NCI-H1105 treated with DMSO at 0.1 percent for 48 hours (cell line): ENCODE measurements at places on chromosomes 13 and 19.

GRCh38 chr19:15563325-15563794 is 51.7 kb upstream of the CYP4F8 start:
- peak; percentile 30 for DNase-seq

DNA sequence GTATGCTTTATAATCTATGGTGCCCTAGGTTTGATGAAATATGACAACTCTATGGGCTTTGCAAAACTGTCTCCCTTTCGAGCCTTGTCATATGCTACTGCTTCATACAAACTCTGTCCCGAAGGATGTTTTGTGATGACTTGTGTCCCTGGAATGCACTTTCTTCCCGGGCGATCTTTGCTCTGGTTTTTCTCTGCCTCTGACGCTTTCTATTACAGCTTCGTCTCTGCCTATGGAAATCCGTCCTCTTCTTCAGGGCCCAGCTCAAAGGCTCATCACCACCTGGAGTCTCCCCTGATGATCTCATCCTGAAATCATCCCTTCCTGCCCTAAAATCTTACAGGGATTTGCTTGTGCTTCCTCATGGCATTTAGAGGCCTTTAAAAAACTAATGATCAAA is 191.5 kb upstream of the KL start:
- DNase-seq = no peak

- no peak for DNase-seq
Measured at GRCh38 chr19:48122421-48122820, 11.8 kb upstream of the PLA2G4C start.

GRCh38 chr13:66159511-66159910 is 1070.6 kb downstream of the PCDH9 start:
- no peak for DNase-seq

GRCh38 chr19:48192750-48193149 is 22.3 kb downstream of the ZSWIM9 start:
- DNase-seq = no peak

DNA sequence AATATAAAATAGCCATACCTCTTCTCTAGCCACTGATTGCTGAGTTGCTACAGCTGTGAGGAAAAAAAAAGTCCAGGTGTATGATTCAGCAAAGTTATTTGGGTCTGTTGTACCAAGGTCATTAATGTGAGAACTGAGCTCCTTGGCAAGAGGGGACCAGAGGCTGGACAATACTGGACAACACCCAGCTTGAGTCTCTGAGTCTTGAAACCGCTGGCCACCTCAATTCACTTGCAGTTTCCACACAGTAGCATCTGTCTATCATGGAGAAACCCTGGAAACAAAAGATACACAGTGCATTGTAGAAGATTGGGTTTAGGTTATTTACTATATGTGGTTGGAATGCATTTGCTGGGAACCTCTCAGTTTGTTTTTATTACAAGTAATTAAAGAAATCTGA is 60.4 kb downstream of the WDFY2 start:
- DNase-seq = no peak

DNA sequence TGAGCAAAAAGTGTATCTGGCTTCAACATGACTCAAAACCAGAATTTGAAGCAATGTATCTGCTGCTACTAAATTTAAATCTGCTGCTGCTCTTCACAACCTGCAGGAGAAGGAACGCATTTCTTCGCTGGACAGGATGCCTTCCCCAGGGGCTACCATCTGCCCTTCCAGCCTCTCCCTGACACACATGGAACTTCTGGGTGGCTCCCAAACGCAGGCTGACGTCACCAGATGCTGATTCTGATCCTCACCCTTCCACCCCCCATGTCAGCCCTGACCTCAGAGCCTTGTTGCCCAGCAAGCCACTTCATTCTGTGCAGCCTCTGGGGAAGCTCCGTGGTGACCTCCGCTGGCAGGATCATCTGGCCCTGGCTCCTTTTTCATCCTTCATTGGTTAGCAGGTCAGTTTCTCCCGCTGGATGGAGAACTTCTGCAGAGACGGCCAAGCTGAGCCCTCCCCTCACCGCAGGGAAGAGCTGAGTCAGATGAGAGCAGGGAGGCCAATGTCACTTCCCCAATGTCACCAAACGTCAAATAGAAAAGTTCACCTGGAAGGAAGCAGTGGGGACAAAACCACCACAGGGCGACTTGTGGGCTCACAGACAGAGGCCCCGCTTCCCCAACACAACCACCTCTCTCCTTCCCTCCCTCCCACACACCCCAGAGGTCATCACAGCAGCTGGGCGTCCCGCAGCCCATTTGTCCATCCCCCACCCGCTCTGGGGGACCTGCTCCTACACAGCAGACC is 14.0 kb upstream of the RAB20 start:
- DNase-seq = no peak

- peak; percentile 2 for DNase-seq
Measured at GRCh38 chr13:90968166-90968904, 379.2 kb upstream of the MIR17HG start.

DNA sequence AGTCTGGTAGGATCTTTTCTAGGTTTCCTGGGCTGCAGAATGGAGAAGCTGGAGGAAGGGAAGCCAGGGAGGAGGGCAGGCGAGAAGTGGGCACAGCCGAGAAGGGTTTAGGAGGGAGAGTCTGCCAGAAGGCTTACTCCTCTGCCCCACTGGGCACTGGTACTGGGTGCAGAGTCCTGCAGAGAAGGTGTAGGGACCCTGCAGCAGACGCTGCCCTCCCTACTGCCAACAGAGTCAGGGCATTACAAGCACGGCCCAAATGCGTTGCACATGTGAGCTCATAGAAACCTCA is 726 bp upstream of the PEPD start:
- no peak for DNase-seq

GRCh38 chr13:24293746-24294145 is 15.6 kb upstream of the C1QTNF9 start:
- no peak for DNase-seq

DNA sequence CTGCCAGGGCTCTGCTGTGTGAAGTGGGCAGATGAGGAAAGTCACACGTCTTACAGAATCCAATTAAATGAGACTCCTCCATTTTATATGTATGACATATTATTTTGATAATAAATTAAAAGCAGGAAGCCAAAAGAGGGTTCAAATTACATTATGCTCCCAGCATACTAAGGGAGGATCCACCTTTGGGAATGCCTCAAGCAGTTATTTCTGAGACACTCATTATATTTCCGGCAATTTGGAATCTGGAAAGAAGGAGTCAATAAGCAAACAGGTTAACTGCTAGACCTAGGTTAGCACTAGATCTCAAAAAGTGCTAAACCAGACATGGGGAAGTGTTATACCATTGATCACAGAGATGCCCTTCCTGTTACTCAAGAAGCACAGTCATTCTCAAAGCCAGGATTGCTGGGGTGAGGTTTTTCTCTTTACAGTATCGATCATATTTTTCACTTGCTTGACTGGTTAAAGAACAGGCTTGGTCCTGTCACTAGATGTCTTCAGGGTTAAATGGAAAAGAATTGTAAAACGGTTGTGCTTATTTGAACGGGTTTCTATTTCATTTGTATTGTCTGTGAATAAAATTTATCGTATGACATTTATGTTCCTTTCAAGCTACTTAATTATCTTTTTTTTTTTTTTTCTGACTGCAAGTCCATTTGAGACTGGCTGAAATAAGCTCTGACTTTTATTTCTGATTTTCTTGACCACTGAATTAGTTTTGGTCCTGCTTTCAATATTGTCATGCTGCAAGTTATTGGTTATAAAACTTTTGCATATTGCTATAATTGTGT is 523.2 kb downstream of the KLF12 start:
- DNase-seq = no peak

GRCh38 chr19:47626238-47626637 is 17.3 kb downstream of the BICRA start:
- no peak for DNase-seq

DNA sequence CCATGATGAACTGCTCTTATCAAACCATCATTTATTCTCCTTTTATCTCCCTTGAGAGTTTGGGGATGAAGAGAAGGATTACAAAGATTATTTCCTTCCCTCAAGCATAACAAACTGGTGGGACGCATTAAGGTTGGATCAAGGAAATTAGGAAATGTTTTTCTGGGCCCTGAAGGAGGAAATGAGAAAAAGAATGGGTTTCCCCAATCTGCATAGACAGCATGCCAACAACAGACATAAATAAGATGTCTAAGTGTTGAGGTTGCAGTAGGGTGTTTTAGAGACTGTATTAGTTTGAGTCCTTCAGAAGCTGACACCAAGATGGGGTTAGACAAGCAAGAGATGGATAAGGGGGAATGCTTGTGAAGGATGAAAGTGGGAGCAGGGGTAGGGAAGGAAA is 7.3 kb downstream of the EPSTI1 start:
- DNase-seq = no peak

DNA sequence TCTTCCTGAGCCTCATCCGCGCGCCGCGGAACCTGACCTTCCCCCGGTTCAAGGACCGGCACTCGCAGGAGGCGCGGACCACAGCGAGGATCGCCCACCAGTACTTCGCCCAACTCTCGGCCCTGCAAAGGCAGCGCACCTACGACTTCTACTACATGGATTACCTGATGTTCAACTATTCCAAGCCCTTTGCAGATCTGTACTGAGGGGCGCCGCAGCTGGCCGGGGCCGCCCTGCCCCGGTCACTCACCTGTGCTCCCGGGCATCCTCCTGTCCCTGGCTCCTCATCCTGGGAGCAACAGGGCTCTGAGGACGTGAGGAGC is 23.9 kb upstream of the KCTD15 start:
- DNase-seq = no peak

DNA sequence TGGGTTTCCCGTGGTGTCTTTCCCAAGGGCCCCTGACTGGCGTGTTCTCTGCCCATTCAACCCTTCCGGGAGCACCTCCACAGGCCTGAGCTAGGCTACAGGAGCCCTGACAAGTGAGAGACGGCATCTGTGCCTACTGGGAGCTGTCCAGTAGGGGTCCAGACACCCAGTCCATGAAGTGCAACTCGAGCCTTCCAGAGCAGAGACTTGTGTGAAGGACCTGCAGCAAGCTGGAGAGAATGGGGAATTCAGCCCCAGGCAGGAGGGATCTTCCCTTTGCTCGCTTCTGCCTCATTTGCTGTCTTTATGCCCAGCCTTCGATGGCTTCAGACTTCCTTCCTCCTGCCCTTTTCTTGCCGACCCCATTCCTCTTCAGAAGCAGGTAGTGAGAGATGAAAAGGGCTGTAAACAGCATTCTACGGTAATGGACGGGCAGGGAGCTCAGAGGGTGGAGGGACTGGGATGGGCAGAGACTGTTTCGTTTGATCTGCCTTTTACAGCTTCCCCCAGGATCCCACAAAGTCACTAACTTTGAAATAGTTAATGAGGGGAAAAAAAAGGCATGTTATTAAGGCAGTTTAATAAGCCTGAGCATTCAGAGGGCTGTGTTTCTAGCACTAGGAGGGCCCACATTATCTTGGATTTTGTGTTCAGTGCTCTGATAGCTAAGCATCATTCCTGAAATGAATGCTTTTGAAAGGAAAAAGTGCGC is 327.6 kb downstream of the FGF9 start:
- DNase-seq = no peak

DNA sequence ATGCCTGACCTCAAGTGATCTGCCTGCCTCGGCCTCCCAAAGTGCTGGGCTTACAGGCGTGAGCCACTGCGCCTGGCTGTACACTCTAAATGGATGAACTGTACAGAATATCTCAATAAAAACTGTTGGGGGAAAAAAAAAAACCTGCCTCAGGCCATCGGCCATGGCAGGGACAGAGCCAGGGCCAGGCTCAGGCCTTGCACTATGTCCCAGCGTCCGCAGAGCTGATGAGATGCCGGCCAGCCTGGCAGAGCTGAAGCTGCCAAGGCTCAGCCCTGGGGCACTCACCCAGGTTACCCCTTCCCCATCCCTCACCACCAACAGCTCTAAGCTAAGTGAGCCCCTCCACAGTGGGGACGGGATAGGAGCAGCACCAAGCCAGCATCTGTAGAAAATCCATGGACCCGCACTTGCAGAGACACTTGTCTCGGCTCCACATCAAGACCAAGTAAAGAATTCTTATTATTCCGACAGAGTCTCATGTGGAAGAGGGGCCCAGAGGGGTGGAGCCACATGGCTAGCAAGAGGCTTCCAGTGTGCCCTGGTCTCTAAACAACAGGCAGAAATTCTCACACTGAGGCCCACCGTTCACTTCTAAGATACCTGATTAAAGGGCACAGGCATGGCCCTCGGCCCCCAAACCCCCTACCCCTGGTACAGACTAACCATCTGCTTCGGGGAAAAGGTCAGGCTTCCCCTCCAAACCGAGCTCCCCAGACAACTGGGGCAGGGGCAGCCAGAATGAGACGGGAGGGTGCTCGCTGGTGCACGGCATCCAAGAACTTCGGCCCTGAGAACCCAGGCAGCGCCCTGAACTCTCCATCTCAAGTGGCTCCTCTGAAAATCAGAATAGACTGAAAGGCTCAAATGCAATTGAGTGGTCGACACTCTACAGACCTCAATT is 5.8 kb downstream of the PPP6R1 start:
- DNase-seq = no peak

DNA sequence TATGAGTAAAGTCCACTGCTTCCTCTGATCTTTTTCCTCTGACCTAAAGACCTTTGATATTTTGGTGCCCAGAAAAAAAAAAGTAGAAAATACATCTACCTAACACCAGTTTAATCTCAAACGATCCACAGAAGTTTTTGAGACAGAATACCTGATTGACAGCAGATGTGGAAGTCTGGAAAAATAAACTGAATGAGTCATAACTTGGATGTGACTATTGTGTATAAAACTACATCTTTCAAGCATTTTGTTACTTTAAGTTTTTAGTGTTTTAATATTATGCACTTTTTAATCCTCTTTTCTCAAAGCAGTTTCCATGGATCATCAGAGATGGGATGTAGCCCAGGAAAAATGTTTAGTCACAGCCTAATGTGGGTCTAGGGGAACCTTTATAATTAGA is 216.1 kb downstream of the SLITRK1 start:
- DNase-seq = no peak

DNA sequence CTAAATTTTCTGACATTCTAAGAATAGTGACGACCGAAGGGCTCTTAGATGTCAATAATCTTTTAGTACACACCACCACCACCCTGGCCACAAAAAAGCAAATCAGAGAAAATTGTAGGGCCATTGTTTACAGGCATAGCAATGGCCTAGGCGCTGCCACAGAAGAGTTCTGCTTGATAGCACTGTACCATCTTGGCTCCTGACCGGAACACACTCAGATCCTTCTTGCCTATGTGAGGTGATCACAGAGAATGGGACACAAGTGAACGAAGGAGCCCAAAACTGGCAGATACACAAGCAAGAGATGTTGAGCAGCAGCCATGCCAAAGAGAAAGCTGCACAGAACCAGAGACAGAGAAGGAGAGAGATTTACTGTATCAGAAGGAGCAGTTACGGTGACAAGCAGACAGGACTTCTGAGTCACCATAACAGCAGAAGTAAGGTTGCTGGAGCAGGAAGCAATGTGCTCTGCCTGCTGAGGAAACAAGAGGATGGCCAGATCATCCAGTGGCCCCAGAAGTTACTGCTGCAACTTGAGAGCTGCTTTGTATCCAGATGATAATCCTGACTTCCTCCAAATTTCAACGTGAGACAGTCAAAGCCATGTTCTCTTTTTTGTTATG is 105.2 kb downstream of the SLITRK6 start:
- DNase-seq = no peak

- no peak for DNase-seq
Measured at GRCh38 chr13:71054358-71054757, 812.6 kb downstream of the DACH1 start.

- DNase-seq = no peak
Measured at GRCh38 chr13:99367106-99367616, 60.0 kb upstream of the GPR183 start.

- DNase-seq = no peak
Measured at GRCh38 chr13:71214821-71215220, 652.2 kb downstream of the DACH1 start.
